ENCODE measurements at places on chromosomes 11 and 22. TPM values are rescaled to one million over a fixed set of nuclear protein-coding genes. Genes with fewer than 3 reads are reported as not detected.

MUC2 gene
- 0.11 TPM for total RNA-seq

PGGHG gene
- 11.3 TPM for total RNA-seq

TNNT3 gene
- total RNA-seq, result 0.14 TPM

MS4A12 gene
- total RNA-seq, result not detected

NXPE4 gene
- not detected for total RNA-seq

RASD2 gene
- 0.80 TPM for total RNA-seq

KLHDC7B gene
- total RNA-seq, result not detected

KCNJ4 gene
- 0.46 TPM for total RNA-seq

OR6A2 gene
- not detected for total RNA-seq

BTBD18 gene
- total RNA-seq, result not detected

SCGB1D2 gene
- total RNA-seq, result not detected

LTO1 gene
- total RNA-seq, result 28.0 TPM

CD81 gene
- total RNA-seq, result 382 TPM

PLET1 gene
- not detected for total RNA-seq

IGF2 gene
- total RNA-seq, result 3.5 TPM

TRPC6 gene
- 0.79 TPM for total RNA-seq

APOA1 gene
- total RNA-seq, result not detected

SCT gene
- total RNA-seq, result not detected

FAM83F gene
- total RNA-seq, result not detected

RAB39A gene
- 0.59 TPM for total RNA-seq

TMA7B gene
- not detected for total RNA-seq

DDI1 gene
- not detected for total RNA-seq

GAL3ST3 gene
- not detected for total RNA-seq

OR8G1 gene
- total RNA-seq, result not detected

AQP11 gene
- total RNA-seq, result 2.0 TPM

SCGB1A1 gene
- not detected for total RNA-seq

OPCML gene
- total RNA-seq, result not detected

WBP2NL gene
- total RNA-seq, result 0.30 TPM

TTLL12 gene
- 21.4 TPM for total RNA-seq

KDM4E gene
- not detected for total RNA-seq

LDHAL6A gene
- not detected for total RNA-seq

TMEM45B gene
- total RNA-seq, result not detected

POTEH gene
- total RNA-seq, result not detected

OR10A2 gene
- not detected for total RNA-seq

BRSK2 gene
- 6.2 TPM for total RNA-seq

LARGE1 gene
- 3.7 TPM for total RNA-seq

FOLR1 gene
- total RNA-seq, result not detected

MMP12 gene
- total RNA-seq, result not detected

GTSE1 gene
- 30.0 TPM for total RNA-seq

MAJIN gene
- not detected for total RNA-seq

SLC6A5 gene
- total RNA-seq, result not detected

TIMP3 gene
- total RNA-seq, result 1.1 TPM

FIBIN gene
- not detected for total RNA-seq
